ENCODE measurements at places on chromosomes 12 and 14. TPM values are rescaled to one million over a fixed set of nuclear protein-coding genes. Genes with fewer than 3 reads are reported as not detected.

Gene DIO2
- polyA plus RNA-seq: not detected

- DNase-seq: no peak
These were observed 112.6 kb upstream of the ARHGAP5 start for GRCh38 chr14:31964490-31964889.

DNA sequence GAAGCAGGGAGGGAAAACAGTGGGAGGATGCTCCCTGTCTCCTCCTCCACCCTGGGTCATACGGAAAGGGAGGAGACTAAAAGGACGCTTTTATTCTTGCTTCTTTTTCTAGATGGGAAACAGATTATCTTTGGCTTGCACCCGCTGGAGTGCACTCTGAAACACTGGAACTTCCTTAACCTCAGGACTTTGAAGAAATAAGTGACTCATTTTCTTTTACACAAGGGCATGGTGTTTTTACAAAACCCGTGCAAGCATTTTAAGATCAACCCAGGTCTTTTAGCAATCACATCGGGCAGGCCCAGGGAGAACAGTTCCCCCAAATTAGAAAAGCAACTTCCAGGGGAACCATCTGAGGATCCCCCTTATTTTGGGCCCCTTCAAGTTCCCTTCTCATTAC lies 80.9 kb upstream of the TSPAN11 start:
- DNase-seq: no peak

- no peak for DNase-seq
These were observed 160.7 kb upstream of the ARID2 start for GRCh38 chr12:45568808-45569207.

- DNase-seq: no peak
These were observed 66.3 kb downstream of the CKB start for GRCh38 chr14:103456167-103456835.

- no peak for DNase-seq
These were observed 144.5 kb downstream of the TGFB3 start for GRCh38 chr14:75837151-75837787.

DNA sequence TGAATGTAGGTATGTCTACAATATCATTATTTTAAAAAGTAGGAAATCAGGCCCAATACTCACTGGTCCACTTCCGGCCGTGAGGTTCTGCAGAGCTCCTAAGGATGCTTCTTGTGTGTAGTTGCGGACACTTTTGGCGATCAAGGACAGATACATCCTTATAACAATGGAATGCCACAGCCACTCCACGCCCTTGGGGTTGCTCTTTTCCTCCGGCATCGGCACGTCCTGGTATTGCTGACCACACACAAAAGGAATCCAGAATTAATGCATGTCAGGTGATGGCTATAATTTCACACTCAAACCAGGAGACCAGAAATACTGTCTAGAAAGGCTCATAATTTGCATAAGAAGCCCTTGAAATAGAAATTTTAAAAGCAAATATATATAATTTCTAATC lies 65.6 kb upstream of the YARS2 start:
- DNase-seq: no peak

DNA sequence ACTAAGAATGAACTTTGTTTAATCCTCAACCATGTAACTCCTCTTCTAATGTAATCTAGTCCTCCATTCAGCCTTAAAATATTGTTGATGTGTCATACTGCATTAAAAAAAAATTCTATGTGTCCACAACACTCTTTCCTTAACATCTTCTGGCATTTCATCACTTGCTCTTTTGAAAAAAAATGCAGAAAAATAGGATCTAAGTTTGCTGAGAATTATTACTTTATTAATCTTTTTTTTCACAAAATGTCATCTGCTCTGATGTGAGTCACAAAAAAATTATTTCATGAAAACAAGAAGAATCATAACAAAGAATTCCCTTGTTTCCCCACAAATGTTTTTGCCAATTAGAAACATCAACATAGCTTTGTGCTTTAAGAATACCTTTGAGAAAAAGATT lies 410.1 kb upstream of the MGAT4C start:
- DNase-seq: no peak

GRCh38 chr14:94769391-94770250 lies at the start of gene GSC:
GSC (minus strand) TSS chr14:94770113; CDS start chr14:94770015, 98 bp downstream.
- no peak for DNase-seq

DNA sequence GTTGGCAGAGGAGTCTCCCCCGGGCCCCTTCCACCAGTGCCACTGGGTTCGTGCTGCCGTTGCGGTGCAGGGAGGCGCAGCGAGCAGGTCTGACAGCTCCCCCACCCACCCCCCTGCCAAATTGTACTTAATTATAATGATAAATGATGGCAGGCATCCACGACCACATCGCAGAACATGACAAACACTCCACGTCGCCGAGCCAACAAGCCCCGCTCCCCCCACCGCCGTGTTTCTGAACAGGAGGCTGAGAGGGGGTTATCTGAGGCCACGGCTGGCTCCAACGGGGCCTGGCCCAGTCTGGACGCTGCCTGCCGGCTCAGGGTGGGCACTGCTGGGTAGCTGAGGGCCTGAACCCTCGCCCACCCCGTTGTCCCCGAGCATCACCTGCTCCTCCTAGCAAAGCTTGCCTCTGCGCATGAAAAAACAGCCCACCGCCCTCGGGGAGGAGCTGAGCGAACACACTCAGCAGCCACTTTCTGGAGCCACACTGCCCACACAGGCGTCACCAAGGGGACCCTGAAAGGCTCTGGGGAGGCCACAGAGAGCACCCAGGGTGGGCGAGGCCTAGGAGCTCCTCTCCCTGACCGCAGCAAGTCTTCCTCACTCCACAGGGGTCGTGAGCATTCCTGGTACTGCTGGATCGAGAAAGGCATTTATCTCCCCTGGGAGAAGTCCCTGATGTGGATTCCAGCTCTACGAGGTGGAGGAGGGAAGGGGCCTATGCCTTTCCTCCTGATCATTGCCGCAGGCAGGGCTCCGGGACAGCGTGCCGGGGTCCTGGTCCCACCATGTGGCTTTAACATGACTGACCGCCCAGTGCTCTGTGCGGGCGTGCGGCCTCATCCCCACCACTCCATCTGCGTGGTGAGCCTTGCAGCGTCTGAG lies 35.4 kb upstream of the DIO3 start:
- DNase-seq: no peak

Data from naive thymus-derived CD8-positive, alpha-beta T cell (primary cell).